ENCODE measurements at places on chromosomes 3 and 15.
A peak's percentile ranks its signal among the peaks of the same experiment; 100 is the strongest.

GRCh38 chr3:124297062-124297980, 305.4 kb upstream of the ROPN1 start:
- no peak for DNase-seq

- DNase-seq, result peak; percentile 66
These were observed 39.8 kb upstream of the SGO1 start for GRCh38 chr3:20225769-20226168.

DNA sequence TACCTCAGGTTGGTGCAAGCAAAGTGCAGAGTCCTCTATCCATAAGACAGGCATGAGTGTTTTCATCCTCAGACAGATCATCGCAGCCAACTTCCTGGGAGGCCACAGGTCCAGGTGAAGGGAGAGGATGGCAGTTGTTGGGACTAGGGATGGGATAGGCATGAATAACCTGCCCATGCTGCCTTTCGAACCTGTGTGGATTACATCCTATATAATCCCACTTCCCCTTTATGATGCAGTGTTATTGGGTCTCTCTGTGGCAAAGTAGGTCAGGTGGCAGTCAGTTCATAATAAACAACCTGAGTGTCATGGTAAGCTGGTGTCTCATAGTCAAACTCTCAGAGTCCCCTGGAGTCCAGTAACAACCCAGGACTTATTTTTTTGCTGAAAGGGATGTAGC, 40.4 kb downstream of the CCR3 start:
- no peak for DNase-seq

- no peak for DNase-seq
These were observed 67.3 kb upstream of the GLCE start for GRCh38 chr15:69093127-69093526.

DNA sequence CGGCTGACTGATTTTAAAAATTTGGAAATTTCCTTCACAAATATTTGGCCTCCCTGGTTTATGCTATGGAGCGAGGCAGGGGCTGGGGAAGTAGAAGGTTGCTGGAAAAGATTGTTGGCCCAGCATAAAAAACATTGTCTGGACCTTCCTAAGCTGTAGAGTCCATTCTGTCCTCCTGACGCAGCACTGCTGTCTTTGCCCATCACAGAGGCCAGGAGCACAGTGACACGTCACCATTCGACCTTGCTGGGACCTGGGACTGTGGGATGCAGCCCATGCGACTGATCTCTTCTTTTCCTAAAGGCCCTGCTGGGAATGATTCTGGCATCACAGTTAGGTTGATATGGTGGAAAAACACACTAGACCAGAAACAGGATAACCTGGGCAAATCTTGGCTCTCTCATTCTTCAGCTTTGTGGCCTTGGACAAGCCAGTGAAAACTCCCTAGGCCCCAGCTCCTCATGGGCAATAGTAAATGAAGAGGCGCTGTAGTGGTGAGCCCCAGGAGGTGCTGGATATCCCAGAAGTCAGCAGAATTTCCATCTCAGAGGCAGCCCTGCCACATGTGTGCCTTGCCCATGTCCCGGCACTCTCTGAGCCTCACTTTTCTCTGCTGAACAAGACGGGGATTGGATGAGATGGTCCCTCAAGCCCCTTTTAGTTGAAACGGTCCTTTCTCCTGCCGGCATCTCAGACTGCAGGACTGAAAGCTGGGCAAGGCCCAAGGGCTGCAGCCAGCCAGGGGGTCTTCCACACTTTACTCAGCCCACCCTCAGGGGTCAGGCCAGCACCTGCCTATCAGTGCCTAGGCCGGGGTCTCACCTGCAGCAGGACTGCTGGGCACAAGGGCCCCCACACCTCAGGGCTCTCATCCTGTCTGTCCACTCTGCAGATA, 69.6 kb downstream of the SENP2 start:
- DNase-seq, result no peak

DNA sequence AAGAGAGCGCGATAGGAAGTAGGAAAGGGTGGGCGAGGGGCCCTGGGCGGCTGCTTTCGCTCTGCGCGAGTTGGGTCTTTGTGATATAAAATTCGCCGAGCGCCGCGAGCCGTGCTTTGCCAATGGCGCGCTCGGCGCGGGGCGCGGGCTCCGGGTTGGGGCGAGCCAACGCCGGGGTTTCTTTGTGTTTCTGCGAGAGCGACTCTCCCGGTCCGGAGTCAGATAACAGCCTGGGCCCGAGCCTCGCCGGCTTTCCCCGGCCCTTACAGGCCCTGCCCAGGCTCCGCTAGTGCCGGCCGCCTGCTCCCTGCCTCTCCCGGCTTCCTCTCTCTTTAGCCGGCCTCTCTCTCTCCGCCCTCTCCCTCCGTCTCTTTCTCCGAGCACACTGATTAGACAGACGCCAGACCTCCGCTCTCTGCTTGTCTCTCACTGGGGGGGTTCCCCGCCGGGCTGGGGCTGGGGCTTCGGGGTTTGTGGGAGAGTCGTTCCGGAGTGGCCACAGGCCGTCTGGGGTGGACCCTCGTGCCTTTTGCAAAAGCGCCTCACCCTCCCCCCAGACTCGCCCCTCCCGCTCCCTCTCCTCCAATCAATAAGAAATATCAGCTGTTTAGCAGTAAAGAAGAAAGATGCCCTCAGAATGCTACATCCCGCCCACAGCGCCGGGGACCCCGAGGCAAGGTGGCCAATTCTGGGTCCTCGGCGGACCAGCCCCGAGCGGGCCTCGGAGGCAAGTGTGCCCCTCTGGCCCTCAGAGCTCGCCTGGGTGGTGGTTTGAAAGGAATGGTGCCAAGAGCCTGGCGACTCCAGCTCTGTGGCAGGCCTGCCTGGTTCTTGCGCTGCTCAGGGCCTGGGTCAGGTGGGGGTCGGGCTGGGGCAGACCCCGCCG, 2.9 kb downstream of the NR2F2 start:
- no peak for DNase-seq

GRCh38 chr15:74213858-74214284, 11.3 kb upstream of the STRA6 start:
- DNase-seq, result no peak

DNA sequence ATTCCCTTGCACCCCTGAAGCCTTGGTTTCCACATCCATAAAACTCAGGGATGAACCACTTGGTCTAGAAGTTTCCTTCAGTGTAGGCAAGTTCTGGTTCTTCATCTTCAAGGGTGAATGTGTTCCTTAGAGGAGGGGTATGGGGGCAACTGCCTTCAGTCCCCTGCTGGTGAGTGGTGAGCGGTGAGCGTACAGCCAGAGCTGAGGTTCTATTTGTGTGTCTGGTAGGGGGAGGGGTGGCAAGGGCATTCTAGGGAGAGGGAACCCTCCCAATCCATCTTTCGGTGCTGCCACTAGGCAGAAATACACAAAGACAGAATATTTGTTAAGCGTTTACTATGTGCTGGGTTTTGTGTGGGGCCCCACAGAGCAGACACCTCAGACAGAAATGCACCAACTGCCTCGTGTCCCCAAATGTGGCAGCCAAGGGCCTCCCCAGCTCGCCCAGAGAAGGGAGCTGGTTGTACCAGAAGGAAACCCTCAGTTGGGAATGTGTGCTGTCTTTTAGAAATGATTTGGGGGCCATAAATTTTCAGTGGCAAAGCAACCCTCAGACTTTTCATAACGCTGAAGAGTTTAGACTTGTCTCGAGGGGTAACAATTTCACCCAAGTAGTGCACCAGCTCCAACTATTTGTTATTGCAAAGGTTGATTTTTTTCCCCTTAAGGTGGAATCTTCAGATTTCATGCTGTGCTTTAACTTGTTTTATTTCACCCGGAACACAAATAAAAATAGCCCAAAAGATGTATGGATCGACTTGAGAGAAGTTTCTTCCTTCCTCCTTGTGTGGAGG, 137.6 kb downstream of the FBLN2 start:
- no peak for DNase-seq

DNA sequence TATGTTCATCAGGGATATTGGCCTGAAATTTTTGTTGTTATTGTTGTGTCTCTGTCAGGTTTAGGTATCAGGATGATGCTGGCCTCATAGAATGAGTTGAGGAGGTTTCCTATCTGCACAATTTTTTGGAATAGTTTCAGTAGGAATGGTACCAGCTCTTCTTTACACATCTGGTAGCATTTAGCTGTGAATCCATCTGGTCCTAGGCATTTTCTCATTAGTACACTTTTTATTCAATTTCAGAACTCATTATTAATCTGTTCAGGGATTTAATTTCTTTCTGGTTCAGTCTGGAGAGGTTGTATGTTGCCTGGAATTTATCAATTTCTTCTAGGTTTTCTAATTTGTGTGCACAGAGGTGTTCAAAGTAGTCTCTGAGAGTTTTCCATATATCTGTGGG, 57.0 kb downstream of the STRIT1 start:
- no peak for DNase-seq

- no peak for DNase-seq
These were observed 12.0 kb downstream of the STARD5 start for GRCh38 chr15:81311752-81312464.

GRCh38 chr15:31393444-31394091, 66.9 kb downstream of the KLF13 start:
- DNase-seq, result no peak

GRCh38 chr3:183328823-183329222, 75.8 kb downstream of the B3GNT5 start:
- no peak for DNase-seq

DNA sequence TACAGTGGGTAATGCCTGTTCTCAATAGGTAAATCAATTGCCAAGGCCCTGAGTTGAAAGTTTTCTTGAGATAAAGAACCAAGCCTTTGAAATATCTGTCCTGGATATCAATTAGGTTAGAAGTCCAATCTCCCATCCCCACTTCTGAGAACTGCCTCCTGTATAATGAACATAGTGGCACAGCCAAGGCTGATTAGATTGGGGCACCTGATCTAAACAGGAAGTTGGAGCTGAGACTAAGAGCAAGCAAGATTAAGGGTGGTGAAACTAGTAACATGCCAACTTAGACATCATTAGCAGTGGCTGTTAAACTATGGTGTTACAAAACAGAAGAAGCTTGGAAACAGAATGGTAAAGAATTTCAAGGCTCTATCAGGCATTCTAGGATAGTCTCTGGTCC, 137.7 kb upstream of the TMEM108 start:
- DNase-seq, result no peak

DNA sequence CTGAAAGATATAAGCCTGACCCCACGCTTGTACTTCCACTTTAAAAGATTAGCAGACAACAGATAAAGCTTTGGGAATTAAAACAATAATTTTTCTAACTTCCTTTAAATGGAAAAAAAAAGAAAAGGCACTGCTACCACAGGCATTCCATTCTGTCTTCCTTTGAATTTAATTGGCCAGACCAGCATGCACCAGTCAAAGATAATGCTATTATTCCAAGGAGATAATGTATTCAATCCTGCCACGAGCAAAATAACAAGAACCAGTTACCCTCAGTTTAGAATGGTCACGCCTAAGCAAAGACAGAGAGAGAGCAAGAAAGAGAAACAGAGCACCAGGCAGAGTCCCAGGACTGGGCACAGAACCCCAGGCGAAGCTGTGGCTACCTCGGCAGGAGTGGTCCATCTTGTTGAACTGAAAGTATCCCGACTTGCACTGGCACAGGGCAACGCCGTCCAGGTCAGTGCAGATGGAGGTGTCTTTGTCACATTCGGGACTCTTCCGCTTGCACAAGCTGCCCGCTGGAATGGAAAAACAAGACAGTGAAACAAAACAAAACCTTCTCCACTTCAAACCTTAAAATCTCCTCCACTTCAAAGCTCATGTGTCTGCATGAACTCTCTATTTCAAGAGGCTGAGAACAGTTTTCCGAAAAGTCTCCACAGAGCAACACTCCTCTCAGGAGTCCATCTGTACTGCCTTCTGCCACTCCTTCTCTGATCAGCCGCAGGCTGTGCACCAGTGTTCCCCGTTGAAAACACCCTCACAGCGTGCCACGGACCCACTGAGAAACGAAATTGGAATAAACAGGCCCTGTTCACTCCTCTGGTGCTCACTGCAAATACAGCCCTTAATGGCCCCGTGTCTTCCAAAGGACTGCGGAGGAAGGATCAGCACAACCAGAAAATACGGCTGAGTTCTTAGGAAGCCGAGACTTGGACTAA, 58.2 kb downstream of the HEG1 start:
- DNase-seq, result no peak

- DNase-seq, result no peak
These were observed 42.1 kb upstream of the NSMCE3 start for GRCh38 chr15:29311696-29312095.

DNA sequence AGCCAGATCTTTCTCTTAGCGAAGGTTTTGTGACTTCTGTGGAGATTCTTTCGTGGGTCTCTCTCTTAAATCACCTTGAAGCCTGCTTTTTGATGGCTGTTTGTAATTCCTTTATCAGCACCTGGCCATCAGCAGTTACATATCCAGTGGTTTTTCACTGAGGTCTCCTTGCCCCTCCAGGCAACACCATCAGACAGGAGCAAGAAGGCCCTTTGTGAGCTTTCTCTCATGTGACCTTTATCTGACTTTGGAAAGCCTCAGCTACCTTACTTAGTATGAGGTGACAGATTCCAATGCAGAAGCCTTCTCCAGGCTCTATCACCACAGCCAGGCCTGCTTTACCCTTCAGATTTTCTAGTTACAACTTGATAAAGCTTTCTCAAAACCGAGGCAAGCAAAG, 30.0 kb upstream of the P3H2 start:
- DNase-seq, result no peak

DNA sequence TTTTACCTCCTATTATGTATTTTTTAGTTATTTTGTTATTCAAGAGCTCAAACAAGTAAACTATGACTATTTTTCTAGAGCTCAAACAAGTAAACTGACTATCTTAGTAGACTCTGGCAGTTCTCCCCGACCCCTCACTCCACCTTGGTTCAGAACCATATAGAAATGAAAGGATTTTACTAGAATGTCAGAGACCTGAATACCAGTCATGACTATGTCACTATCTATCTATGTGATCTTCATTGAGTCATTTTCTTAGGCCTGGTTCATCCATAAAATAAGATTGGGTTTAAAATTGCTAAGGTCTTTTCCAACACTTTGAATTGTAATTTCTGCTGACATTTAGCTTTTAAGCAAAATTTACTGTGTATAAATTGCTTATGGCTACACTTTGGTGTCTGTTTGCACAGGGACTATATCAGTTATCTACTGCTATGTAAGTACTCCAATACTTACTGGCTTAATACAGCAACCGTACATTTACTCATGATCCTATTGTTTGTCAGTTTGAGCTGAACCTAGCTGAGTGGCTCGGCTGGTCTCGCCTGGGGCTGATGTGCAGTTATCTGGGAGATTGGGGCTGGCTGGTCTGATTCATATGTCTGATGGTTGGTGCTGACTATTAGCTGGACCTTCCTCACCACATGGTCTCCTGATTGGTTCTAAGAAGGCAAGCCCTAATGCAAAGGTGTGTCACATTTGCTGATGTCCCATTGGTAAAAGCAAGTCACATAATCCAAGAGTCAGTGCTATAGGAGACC, 37.0 kb downstream of the RASA2 start:
- DNase-seq, result no peak

DNA sequence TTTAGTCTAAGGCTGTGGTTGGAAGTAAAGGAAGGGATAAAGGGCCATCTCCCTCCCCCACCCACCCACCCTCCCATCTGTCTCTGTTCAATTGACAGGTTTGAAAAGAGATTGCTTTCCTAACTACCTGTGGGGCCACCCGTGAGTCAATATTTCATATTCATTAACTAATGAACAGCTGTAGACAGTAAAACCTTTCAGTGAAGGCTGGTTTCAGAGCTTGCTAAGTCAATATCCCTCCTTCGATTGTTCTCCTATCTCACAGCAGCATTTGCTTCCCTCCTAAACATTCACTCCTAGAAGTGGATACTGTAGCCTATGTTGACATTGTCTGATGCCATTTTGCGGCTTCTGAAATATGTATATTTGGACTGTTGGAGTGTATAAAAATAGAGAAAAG, 85.9 kb upstream of the SYNPR start:
- no peak for DNase-seq

GRCh38 chr3:67593761-67594234, 60.6 kb downstream of the SUCLG2 start:
- no peak for DNase-seq
